ENCODE measurements at places on chromosomes 16 and 17.

- no peak for DNase-seq
Observed at GRCh38 chr16:88813269-88814143, 1.8 kb upstream of the APRT start.

- peak; percentile 13 for DNase-seq
Observed at GRCh38 chr16:50653633-50654519, 27.2 kb downstream of the SNX20 start.

- no peak for DNase-seq
Observed at GRCh38 chr17:53630638-53631037, 192.1 kb upstream of the KIF2B start.

DNA sequence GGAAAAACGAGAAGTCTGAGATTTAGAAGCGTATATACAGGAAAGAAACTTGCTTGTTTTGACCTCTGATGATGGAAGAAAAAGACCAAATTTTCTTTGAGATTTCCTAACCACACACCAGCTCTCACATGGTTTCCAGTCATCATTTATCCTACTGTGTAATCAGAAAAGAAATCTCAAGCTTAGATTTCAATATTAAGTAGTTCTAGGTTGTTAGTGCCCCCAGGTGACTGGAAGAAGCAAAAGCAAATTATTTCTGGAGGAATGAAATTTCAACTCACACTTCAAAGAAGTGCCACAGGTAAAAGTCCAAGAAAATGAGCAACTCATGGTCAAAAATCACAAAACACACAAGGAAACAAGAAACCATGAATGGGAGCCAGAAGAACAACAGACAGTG, 51.8 kb upstream of the KDM6B start:
- no peak for DNase-seq

DNA sequence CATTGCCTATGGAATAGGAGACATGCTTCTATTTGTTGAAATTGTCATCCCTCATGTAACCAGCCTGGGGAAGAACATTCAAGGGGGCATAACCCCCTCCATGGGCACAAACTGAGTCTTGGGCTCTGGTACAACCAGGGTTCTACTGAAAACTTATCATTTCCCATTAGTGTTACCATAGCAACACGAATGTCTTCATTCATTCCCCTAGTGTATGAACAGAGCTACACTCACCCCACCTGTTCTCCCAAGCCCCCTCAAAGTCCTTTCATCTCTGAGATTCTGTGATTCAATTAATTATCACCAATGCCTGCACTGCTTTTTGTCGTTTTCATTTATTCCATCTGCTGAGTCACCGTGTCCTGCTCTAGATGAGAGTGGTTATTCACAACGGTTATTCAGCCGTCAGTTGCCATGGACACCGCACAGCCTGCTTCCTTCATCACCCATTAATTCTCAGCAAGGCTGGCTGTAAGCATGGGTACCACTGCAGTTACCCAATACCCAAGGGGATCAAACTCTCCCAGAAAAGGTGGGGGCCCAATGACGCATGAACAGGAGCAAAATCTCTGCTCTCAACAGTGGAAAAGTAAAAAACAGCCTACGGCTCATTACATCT, 1.6 kb upstream of the GAST start:
- peak; percentile 73 for DNase-seq

DNA sequence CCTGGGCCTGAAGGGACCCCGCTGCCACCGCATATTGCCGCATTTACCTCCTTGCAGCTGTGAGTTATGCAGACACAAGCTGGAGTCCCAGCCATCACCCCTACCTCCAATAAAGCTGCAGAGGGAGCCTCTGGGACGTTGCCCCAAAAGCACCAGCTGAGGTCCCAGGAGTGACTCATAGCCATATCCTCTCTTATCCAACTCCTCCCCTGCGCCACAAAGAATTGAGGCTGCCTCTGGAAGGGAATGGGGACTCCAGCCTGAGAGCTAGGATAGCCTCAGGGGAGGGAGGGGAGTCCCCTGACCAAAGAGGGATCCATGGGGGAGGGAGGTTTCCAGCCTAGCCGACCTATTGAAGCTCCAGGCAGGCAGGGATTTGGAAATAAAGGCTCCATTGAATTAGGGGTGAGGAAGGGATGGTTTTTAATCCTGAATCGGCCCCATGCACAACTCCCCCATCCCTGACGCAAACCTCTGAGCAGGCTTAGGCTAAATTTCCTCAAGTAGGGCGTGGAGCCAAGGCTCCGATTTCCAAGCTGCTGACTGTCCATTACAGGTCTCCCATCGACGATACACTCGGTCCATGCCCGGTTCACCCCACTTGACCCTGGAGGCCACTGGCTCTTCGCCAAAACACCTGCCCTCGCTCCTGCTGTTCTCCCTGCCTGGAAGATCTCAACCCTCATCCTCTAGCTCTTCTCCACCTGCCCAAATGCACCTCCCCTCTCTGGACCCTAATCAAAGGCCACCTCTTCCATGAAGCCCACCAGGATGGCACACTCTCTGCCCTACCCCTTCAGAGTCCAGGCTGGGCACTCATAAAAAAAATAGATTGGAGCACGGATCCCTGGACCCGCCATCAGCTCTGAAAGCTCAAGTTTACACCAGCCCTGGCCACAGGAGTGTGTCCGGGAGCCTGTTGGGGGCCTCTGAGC, 27.5 kb downstream of the PIMREG start:
- DNase-seq: no peak

GRCh38 chr17:75371339-75371738, 34.1 kb downstream of the GRB2 start:
- no peak for DNase-seq

DNA sequence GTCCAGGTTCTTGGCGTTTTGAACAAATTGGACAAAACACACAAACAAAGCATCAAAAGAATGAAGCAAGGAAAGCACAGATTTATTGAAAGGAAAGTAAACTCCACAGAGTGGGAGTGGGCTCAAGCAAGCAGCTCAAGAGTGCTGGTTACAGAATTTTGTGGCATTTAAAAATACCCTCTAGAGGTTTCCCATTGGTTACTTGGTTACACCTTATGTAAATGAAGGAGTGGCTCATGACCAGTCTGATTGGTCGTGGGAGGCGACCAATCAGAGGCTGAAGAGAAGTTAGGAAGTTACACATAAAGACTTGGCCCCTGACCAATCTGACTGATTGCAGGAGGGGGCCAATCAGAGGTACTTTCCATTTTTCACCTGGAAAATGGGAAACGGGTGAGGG, 1373.8 kb upstream of the GOT2 start:
- no peak for DNase-seq

GRCh38 chr16:71711789-71712188, 12.7 kb downstream of the PHLPP2 start:
- DNase-seq: no peak

- DNase-seq: no peak
Observed at GRCh38 chr16:77399066-77399465, 35.8 kb downstream of the ADAMTS18 start.

DNA sequence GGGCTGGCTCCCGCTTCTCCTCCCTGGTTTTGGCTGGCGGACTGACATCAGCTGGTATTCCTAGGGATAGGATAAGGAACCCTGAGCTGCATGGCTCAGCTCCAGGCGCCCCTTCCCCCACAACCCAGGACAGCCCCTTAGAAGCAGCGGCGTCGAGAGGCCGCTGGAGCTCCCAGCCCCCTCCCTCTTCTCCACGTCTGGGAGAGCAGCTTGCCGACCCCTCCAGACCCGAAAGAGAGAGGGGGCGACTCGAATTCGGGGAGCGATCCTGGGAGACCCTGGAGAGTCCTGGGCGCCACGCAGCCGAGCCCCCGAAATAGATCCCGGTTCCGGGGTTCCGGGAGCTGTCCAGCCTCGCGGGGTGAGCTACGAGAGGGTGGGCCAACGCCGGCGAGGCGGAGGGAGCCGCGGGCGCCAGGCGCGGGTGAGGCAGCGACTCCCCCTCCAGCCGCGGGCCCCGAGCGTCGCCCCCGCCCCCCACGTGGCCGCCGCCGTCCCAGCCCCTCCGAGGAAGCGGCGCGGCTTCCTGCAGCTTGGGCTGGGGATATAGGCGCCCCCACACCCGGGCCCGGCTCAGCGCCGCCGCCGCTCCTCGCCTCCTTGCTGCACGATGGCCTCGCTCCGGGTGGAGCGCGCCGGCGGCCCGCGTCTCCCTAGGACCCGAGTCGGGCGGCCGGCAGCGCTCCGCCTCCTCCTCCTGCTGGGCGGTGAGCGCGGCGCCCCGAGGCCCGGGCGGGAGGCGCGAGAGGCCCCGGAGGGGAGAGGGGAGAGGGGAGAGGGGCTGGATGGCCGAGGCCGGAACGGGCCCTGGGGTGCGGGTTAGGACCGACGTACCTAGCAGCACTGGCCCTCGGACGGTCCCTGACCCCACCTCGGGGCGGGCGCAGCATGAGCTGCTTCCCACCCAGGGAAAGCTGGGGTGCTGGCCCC, at the start of gene RAMP2:
Gene RAMP2 (plus strand): TSS at position 576 of the 930 bp plus-strand sequence. CDS start 35 bp downstream, at position 611.
- DNase-seq: no peak

DNA sequence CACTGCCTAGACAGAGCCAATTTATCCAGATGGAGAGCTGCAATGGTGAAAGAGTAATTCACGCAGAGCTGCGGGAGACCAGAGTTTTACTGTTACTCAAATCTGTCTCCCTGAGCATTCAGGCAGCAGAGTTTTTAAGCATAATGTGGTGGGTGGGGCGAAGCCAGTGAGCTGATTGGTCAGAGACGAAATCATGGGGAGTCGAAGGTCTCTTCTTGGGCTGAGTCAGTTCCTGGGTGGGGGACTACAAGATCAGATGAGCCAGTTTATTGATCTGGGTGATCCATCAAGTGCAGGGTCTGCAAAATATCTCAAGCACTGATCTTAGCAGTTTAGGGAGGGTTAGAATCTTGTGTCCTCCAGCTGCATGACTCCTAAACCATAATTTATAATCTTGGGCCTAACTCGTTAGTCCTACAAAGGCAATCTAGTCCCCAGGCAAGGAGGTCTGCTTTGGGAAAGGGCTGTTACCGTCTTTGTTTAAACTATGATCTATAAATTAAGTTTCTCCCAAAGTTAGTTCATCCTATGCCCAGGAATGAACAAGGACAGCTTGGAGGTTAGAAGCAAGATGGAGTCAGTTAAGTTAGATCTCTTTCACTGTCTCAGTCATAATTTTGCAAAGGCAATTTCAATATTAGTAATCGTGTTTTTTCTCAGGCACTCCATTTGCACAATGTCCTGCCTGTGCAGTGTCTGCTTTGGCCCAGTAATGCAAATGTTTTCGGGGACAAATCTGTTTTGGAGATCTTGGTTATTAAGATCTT, 27.0 kb downstream of the PIGL start:
- no peak for DNase-seq

- no peak for DNase-seq
Observed at GRCh38 chr17:28491860-28492259, 14.3 kb upstream of the FOXN1 start.

GRCh38 chr16:47979616-47980182, 176.1 kb downstream of the ABCC12 start:
- DNase-seq: no peak

DNA sequence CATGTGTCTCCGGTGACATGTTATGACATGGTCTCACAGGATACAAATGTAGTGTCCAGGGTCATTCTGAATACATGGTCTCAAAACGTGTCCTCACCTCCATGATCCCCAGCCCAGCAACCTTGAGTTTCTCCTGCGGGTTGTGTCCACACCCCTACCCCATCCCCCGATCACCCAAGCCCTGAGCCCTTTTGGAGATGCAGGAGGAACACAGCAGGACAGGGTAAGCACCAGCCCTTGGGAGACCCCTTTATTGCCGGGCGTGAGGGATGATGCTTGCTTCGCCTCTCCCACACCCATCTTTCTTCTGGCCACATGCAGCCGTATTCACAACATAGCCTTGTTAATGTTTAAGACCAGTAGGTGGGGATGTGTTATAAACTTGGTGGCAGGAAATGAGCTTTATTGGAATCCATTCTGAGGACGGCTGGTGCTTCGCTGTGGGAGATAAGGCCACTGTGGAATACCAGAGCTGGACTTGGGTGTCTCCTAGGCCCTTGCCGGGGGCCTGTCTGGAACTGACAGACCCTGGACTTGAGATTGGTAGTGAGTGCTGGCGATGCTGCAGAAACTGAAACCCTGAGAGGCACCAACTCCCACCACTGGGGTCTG, 5.5 kb downstream of the TMEM132E start:
- DNase-seq: peak; percentile 47

GRCh38 chr17:81518785-81519283, 6.2 kb upstream of the ACTG1 start:
- no peak for DNase-seq

DNA sequence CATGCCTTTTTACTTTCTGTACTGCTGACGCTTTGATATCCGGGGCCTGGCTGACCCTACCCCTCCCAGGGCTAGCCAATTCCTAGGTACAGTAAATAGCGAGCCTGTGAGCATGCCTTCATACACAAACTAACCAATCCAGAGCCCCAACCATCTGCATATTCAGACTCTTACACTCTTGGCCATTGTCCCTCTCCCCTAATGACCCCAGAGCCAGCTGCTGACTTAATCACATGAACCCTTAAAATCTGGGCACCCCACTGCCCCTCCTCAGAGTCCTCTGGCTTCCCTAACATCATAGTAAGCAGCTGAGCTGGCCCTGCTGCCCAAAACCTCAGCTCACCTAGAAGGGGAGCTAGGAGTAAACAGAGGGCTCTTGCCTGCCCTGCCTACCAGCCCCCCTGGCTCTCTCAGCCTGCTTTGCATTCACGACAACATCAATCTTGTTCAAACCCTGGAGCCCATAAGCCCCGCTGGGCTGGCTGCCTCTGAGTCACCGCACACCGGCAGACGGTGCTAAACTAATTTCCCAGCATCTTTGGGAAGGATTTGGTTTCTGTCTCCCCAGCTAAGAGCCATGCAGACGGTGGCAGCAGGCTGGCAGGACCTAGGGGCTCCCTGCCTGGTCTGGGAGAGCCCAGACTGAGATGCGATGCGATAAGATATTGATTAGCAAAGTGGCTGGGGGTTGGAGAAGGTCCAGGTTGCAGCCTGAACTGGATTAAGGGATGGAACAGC, 63.2 kb downstream of the CLEC19A start:
- DNase-seq: peak; percentile 44

DNA sequence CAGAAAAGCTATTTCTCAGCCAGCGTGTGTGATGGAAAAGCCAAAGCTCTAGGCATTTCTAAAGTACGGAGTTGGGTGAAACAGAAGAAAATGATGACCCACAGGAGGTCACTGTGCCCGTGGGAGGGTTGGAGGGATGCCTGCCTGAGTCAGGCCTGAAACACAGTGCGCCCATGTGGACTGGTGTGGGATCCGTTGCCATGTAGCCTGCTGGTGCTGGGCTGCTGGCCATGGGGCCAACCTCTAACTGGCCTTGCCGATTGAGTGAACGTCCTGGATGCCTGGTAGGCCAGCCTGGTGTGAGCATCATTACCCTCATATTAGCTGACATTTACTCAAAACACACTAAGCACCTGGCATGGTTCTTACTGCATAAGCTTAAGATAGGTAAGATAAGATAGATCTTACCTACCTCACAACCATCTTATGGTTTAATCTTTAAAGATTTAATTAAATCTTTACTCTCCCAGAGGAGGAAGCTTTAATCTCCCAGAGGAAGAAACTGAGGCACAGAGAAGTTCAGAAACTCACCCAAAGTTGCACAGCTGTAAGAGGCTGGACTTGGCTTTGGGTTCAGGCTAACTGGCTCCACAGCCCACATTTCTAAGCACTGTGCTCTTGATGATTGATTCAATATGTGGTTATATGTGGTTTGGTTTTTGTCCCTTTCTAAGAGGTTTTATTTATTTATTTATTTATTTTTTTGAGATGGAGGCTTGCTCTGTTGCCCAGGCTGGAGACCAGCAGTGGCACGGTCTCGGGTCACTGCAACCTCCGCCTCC, 15.7 kb downstream of the MGAT5B start:
- no peak for DNase-seq

Data from NCI-H345 (cell line).